ENCODE measurements at places on chromosomes 5 and 9.

- no peak for DNase-seq
Measured at GRCh38 chr5:57725658-57726504, 243.3 kb upstream of the ACTBL2 start.

GRCh38 chr9:75889577-75889976 lies 896 bp upstream of the PCSK5 start:
- DNase-seq, result no peak

DNA sequence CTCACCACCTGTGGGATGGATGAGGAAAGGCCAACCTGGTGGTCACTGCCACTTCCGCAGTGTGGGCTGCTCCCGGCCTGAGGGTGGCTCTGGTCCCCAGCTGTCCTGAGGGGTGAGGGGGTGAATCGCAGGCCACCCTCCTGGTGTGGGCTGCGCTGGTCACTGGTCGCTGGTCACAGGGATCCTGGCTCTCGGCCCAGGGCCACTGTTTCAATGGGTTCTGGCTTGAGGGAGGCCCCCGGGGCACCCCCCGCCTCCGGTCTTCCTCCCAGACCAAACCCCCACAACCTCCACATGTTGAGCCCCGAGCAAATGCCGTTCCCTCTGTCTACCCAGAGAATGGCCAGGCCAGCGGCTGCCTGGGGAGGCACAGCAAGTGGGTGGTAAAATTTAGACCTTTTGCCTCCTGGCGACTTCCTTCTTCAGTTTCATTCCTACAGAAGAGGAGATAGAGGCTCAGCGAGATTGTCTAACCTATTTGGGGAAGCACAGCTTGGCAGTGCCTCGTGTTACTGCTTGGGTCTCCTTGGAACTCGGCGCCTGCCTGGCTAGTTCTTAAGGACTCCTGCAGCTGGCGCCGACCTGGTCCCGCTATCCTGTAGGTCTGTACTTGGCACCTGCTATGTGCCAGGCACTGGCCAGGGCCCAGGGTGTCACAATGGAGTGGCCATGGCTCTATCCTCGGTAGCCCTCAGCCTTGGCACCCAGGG lies 48.2 kb downstream of the RXRA start:
- no peak for DNase-seq

- DNase-seq, result no peak
Measured at GRCh38 chr9:125651576-125652232, 55.3 kb downstream of the MAPKAP1 start.

- no peak for DNase-seq
Measured at GRCh38 chr9:134240361-134240760, 76.0 kb upstream of the RNU6ATAC start.

GRCh38 chr9:130111786-130112537 lies 58.3 kb downstream of the GPR107 start:
- DNase-seq, result no peak

DNA sequence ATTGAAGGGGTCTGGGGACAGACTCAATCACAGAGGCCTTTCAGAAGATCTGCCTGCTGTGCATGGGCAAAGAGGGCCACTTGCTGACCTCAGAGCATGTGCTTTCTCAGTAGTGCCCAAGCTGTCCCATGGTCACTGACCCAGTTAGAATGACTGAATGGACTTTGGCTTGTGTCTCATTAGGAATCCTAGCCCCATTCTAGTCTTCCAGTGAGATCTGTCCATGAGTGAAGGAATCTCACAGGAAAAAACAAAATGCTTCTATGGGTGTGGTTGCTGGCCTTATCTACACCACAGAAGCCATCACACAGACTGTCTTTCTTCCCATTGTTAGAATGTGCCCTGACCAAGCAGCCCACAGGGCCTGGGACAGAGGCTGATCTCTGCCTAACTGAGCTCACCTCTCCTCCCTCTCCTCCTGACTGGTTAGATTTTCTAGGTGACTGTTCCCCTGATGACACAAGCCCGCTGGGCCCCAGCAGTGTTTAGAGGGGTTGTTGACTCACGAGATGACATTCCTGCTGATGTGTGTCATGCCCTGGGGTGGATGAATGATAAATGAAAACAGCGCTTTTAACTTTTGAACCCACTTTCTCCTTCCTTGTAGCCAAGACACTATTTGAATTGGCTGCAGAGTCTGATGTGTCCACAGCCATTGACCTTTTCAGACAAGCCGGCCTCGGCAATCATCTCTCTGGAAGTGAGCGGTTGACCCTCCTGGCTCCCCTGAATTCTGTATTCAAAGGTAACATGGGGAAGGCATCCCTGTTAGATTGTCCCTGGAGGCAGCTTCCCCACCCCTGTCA lies 24.8 kb downstream of the TGFBI start:
- DNase-seq, result no peak

- DNase-seq, result no peak
Measured at GRCh38 chr9:128274245-128274644, 1.6 kb downstream of the GOLGA2 start.

- no peak for DNase-seq
Measured at GRCh38 chr5:10634050-10634449, 70.2 kb downstream of the ANKRD33B start.

GRCh38 chr9:103730866-103731265 lies 363.2 kb upstream of the SMC2 start:
- DNase-seq, result no peak

DNA sequence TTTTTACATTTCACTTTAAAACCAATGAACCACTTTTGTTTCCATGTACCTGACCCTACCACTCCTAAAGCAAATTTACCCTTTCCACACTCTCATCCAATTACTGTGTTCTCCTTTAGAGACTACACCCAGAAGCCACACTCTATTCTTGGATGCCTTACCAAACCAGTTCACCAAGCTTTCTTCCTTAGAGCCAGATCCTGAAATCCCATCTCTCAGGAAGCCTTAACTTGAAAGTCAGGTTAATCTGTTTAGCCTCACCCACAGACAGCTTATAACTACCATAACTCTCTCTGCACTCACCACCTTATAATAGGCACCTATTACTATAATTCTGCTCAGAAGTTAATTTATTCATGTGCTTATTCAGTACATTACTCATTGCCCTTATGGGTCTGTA lies 4.3 kb downstream of the CSNK1A1 start:
- DNase-seq, result no peak

- no peak for DNase-seq
Measured at GRCh38 chr5:95826949-95827891, 4.7 kb upstream of the GLRX start.

DNA sequence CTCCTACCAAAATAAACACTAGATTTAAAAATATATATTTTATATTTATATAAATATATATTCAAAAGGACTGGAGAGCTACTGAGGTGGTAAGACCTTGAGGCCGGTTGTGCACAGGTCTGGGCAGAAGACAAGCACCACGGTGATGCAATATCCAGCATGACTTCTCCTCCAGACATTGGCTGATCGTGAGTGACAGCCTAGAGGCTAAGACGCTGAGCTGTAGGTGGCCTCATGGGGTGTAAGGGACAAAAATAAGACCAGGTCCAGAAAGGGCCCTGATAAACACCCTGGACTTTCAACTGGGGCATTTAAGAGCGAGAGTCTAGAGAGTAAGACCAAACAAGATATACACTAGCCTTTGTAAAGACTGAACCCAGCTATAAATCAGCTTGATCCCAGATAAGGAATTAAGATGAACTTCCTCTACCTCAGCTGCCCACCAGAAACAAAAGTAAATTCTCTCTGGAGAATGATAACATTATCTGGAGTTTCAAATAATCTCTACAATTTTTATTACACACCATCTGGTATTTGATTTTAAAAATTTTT lies 14.2 kb upstream of the C5orf47 start:
- no peak for DNase-seq

GRCh38 chr9:134339183-134339806 lies 13.0 kb downstream of the RXRA start:
- no peak for DNase-seq

- DNase-seq, result no peak
Measured at GRCh38 chr9:128685636-128686489, 3.2 kb upstream of the SET start.

GRCh38 chr9:28464481-28465216 lies 891.4 kb upstream of the C9orf72 start:
- DNase-seq, result no peak

DNA sequence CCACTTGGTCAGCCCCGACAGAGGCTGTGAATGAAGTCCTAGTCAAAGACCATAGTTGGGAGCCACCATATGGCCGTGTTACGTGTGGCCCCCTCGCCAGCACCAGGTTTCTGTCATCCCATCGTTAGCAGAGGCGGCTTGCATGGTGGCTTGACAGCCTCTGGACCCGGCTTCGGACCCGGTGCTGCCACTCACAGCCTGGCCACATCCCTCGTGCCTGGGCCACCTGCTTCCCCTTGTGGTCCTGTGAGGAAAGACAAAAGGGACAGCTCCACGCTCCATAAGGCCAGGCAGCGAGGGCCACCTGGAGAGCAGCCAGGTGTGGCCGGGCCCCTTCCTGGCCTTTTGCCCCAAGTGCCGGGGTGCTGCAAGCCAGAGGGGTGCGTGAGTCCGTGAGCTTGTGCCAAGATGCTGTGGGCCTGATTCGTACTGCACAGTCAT lies 6.2 kb downstream of the NKD2 start:
- no peak for DNase-seq

GRCh38 chr5:165309446-165309845 lies 1804.0 kb downstream of the MAT2B start:
- no peak for DNase-seq

GRCh38 chr9:18611971-18612370 lies 138.0 kb downstream of the ADAMTSL1 start:
- DNase-seq, result no peak

DNA sequence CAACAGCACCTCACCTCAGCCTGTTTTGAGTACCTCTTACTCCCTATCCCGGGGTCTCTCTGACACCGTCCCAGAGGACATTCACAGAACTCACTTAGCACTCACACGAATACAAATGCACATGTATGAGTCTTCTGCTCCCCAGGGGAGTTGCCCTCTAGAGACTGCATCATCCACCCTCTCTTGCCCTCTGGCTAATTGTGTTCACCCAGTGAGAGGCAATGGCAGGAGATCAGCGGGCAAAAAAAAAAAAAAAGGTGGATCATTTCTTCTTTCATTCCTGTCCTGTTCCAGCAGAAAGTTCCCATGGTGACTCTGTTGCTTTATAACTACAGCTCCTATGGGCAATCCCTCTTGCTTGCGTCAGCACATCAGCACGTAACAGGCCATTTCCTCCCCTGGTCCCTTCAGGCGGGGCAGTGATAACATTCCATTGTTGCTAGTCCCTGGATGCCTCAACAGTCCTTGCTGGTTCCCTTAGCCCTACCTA lies 23.5 kb upstream of the SNX2 start:
- no peak for DNase-seq

DNA sequence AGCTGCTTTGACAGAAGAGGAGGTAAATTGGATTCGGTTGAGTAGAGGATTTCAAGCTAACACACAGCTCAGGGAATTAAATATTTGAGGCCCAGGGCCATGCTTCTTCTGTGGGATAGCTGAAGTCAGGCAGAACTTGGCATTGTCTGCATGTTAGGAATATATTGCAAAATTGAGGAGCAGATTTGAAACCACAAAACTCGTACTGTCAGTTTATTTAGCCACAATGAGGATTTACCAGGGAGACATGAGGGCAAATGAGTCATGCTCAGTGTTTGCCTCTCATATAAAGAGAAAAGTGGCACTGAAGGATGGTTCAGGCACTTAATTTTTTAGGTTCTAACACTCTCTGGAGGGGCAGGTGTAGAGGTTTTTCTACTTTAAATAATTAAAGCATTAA lies 83.0 kb upstream of the PRLR start:
- DNase-seq, result no peak

All from activated CD4-positive, alpha-beta T cell treated with anti-CD3 and anti-CD28 coated beads for 24 hours (primary cell).